ENCODE measurements at places on chromosomes 5 and 9. TPM values are rescaled to one million over a fixed set of nuclear protein-coding genes. Genes with fewer than 3 reads are reported as not detected.
A peak's percentile ranks its signal among the peaks of the same experiment; 100 is the strongest.

- peak; percentile 89 for DNase-seq
Measured at GRCh38 chr5:174724484-174725260, at the start of gene MSX2. Gene MSX2 (plus strand): TSS chr5:174724582. CDS start chr5:174724660, 78 bp downstream.

DNA sequence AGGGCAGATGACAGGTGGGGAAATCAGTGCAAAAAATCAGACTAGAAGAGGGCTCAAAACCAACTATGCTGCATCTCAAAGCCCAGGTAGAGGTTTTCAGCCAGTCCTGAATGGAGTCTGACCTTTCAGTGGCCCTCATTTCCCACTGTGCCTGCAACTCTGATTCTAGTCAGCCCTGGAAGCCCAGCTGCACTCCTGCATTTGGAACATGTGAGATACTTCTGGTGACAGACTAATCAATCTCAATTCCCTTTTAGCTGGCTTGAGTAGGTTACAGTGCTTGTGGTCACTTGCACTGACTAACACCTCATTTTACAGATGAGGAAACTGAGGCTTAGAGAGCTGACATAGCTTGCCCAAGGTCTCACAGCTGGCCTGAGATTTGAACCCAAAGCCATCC, 7.9 kb upstream of the ACSL6 start:
- no peak for DNase-seq

The FABP6 gene
- 1.6 TPM for total RNA-seq

DNA sequence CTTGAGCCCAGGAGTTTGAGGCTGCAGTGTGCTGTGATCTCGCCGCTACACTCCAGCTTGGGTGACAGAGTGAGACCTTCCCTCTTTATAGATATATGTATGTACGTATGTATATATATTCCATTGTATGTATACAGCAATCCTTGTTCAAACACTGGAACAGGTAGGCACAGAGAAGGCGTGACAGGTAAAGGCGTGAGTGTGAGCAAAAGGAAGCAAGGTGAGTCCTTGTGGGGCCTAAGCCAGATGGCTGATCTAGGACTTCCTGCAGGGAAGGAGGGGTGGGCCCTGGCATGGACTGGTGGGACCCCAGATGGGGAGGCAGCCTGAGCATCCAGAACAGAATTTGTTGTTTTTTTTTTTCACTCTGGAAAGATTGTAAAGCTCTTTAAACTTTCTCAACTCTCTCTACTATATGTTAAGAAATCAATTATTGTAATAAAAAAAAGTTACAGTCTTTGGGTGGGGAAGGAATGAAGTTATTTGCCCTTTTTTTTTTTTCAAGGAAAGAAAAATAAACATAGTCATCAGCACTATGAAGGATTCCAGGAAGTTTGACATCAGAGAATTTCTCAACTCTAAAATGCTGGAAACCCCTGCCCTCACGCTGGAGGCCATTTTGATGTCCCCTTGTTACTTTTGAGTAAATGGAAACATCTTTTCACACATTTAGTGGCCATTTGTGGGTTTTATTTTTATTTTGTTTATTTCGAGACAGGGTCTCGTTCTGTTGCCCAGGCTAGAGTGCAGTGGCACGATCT, 38.9 kb upstream of the STXBP1 start:
- no peak for DNase-seq

DNA sequence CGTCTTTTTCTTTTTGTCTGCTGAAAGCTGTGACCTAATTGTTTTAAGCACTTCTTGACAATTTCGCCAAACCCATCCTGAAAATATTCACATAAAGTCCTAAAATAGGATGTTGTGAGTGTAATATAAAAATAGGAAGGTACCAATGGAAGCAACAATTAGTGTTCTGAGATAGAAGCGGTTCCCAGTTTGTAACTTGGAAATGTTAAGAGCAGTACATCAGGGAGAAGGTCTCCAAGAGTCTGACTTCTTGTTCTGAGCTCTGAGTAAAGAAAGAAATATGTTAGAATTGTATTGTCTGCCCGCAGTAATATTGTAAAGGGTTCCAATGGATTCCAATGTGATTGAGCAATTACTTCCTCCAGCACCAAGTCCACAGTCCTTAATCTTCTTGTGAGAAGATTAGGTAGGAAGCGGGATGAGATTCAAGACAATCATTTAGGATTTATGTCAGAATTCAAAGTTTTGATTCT, 3.9 kb downstream of the VCAN start:
- no peak for DNase-seq

The CDH12 gene
- total RNA-seq: not detected

- no peak for DNase-seq
Measured at GRCh38 chr9:78210841-78211301, 25.0 kb upstream of the CEP78 start.

Data from left ventricle myocardium inferior (tissue), 1 donor.